ENCODE measurements at places on chromosomes 13 and 19. TPM values are rescaled to one million over a fixed set of nuclear protein-coding genes. Genes with fewer than 3 reads are reported as not detected.

DNA sequence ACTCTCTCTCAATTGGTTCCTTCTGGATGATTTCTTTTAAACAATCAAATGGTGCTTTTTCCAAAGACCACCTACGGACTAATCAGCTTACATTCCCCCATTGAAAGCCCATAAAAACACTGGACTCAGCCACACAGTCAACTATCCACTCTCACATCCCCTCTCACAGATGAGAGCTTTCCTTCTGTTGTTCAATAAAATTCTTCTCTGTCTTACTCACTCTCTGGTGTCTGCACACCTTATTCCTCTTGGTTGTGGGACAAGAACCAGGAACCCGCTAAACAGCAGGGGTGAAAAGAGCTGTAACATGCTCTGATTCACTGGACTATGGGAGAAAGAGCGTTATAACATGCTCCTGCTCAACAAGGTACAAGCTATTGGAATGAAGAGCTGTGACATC is 2896.2 kb downstream of the PCDH9 start:
- H3K27ac ChIP-seq = no peak overlapping the region
- H3K36me3 ChIP-seq = no peaks in the 10 kb centered on the region
- no peaks in the 10 kb centered on the region for H3K4me1 ChIP-seq
- H3K4me3 ChIP-seq = no peak overlapping the region
- DNase-seq = no peak
- H3K27me3 ChIP-seq = no peaks in the 10 kb centered on the region

GRCh38 chr13:99178636-99179035 is 22.0 kb upstream of the UBAC2 start:
- H3K27ac ChIP-seq = no peak overlapping the region
- H3K4me1 ChIP-seq = peaks cover 3% of the 10 kb centered on the region
- DNase-seq = no peak
- H3K4me3 ChIP-seq = no peak overlapping the region

GRCh38 chr13:31044364-31045285 is 112.2 kb downstream of the TEX26 start:
- H3K27ac ChIP-seq = peak overlapping the region; percentile 91
- DNase-seq = peak; percentile 90
- peaks cover 25% of the 10 kb centered on the region for H3K4me1 ChIP-seq
- H3K4me3 ChIP-seq = no peak overlapping the region
- H3K27me3 ChIP-seq = peaks cover 3% of the 10 kb centered on the region

DNA sequence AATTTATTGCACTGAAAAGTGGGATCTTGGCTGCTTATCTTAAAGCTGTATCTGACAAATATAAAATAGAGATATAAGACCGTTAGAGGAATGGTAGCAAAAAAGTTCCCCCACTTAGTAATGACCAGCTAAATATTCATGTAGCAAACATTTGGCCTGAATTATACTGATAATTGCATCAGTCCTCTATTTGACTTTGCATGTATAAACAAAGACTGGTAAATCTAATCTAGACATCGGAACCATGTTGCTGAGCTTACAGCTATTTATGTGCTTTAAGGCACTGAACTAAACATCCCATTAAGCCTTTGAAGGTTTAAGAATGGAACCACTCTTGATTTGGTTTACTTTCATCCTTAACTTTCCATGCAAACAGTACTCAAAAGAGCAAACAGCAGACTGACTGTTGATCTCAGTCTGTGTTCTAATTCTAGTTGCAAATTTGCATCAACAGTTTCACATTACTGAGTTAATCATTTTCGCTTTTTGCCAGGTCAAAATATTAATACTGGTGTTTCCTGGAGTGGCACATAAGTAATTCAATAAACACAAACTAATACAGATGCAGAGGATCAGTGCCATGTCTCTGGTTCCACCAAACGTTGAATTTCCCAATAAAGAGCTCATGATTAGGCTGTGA is 203.5 kb upstream of the HTR2A start:
- H3K27me3 ChIP-seq = no peaks in the 10 kb centered on the region
- no peak overlapping the region for H3K4me3 ChIP-seq
- H3K36me3 ChIP-seq = no peaks in the 10 kb centered on the region
- H3K27ac ChIP-seq = no peak overlapping the region

CEACAM4 gene
- total RNA-seq = not detected

ZNF223 gene
- total RNA-seq = 5.8 TPM

LILRB1 gene
- total RNA-seq = not detected

DNA sequence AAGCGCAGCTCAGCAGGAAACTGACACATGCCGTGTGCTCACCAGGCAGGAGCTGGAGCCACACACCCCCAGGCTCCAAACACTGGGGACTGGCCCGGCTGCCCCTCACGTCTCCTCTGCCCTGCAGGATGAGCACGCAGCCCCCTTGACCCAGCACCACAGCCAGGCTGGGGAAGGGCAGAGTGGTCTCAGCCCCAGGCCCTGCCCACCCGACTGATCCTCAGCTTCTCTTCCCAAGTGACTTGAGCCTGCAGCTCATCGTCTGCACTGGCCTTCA is 20.3 kb downstream of the GRTP1 start:
- H3K27me3 ChIP-seq = no peaks in the 10 kb centered on the region
- H3K4me3 ChIP-seq = no peak overlapping the region
- no peaks in the 10 kb centered on the region for H3K36me3 ChIP-seq
- no peaks in the 10 kb centered on the region for H3K4me1 ChIP-seq
- no peak overlapping the region for H3K27ac ChIP-seq

DNA sequence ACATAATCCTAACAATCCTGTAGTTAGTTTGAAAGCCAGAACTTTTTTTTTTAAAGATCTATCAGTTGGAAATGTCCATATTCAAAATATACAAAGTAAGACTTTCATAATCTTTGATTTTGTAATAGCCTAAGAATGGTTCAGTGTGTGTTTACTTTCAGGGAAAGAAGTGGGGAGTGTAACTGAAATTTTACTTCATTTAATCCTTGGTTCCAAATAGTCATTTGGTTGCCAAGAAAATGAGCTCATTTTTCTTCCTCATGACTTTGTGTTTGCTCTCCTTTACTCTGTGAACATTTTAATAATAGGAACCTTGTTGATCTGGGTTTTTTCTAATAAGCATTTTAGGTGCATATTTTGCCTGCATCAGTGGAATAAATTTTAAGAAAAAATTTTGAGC is 278.8 kb downstream of the SLITRK6 start:
- no peaks in the 10 kb centered on the region for H3K4me1 ChIP-seq
- no peak overlapping the region for H3K4me3 ChIP-seq
- H3K27ac ChIP-seq = no peak overlapping the region

DNA sequence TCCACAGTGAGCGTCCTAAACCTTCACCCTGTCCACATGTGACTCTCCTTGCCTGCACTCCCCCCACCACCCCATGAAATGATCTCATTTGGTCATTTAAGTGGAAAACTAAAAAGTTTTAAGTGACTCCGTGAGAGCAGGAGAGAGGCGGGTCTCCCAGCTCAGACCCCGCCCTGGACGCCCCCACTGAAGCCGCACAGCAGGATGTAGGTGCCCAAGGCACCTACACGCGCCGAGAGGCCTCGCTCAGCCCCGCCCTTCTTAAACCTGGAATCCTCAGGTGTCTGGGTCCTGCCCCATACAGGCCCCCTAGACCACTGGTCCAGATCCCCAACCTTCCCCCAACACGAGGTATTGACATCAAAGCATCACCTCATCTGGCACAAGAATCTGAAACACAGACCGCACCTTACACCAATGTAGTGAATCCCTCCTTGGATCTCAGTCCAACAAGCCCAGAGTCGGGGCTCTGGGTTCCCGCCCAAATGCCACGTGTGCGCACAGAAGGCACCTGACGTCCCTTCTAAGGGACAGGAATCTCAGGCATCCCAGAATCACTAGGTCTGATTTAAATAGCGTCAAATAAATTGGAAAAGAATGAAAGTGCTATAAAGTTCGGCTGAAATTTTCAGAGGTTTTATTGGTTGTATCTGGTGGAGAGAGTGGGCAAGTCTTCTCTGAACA is 3.5 kb downstream of the IGFL1 start:
- H3K4me1 ChIP-seq = no peaks in the 10 kb centered on the region
- peaks cover 60% of the 10 kb centered on the region for H3K27me3 ChIP-seq
- H3K27ac ChIP-seq = no peak overlapping the region
- no peak overlapping the region for H3K4me3 ChIP-seq
- no peak for DNase-seq
- no peaks in the 10 kb centered on the region for H3K36me3 ChIP-seq

Data from osteoblast (primary cell).